Colonic mucosa (tissue), 4 donors: ENCODE measurements at places on chromosomes 7 and 10. TPM values are rescaled to one million over a fixed set of nuclear protein-coding genes. Genes with fewer than 3 reads are reported as not detected.

DNA sequence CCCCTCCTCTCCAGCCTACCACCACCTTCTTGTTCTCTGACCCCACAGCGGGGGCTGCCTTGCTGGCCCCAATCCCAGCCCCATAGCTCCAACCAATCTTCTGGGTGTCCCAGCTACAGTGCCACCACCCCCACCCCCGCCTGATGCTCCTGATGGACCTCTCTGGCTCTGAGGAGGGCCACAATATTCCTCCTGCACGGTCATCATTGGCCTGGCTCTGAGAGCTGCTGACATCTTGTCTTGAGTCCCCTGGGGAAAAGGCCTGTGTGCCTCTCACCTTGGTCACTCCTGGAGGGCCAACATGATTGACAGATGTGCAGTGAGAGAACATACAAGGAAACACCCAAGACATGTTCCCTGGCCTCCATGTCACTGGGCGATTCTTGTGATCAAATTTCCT is 7.6 kb downstream of the GDF2 start:
- peak overlapping the region; percentile 71 for H3K27ac ChIP-seq
- H3K27me3 ChIP-seq = no peaks in the 10 kb centered on the region

- H3K4me1 ChIP-seq = no peaks in the 10 kb centered on the region
- no peak overlapping the region for H3K27ac ChIP-seq
- H3K27me3 ChIP-seq = no peaks in the 10 kb centered on the region
- DNase-seq = no peak
- no peak overlapping the region for H3K4me3 ChIP-seq
Observed at GRCh38 chr10:27716521-27716920, 29.1 kb downstream of the MKX start.

- no peak overlapping the region for H3K27ac ChIP-seq
- H3K4me3 ChIP-seq = no peak overlapping the region
- no peaks in the 10 kb centered on the region for H3K4me1 ChIP-seq
Observed at GRCh38 chr10:80275135-80275498, 14.3 kb downstream of the MAT1A start.

Gene FGFBP3
- total RNA-seq = 1.1 TPM

GRCh38 chr7:26667514-26668133 is 196.8 kb downstream of the SKAP2 start:
- H3K36me3 ChIP-seq = no peaks in the 10 kb centered on the region
- no peak overlapping the region for H3K4me3 ChIP-seq
- H3K4me1 ChIP-seq = no peaks in the 10 kb centered on the region
- DNase-seq = peak; percentile 81
- H3K27me3 ChIP-seq = no peaks in the 10 kb centered on the region
- H3K27ac ChIP-seq = no peak overlapping the region

DNA sequence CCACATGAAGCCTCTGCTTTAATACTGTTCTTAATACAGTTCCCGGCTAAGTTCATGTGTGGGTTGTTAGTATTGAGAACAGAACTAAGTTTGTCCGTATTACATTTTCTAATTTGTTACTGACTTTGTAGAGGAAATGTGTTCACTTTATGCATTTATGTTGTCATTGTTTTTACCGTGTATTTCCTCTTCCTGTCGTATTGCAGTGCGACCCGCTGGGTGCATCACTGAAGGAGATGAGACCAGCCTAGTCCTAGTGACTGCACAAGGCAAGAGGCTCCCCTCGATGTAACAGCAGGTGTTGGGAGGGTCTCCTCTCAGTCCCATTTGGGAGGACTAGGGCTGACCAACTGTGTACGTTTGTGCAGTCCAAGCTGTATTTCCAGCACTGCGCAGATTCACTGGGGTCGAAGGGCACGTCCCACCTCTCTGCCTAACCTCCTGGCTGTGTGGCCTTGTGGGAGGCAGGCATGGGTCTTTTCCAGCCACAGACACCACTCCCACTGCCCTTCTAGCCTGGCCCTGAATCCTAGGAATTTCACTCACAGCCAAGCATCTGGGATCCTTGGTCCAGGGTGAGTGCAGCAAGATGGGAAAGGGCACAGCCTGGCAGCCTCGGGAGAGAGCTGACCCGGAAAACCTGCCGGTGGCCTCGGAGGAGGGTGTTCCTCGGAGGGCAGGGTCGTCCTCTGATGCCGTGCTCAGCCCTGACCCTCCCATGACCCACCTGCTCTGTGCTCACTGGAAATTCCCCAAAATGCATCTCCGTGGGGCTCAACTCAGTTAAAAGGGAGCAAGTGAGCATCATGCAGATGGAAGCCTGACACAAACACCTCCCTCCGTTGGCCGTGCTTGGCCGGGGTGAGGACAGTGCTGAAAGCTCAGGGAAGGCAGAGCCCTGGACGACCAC is 63.9 kb upstream of the FAM20C start:
- no peak for DNase-seq
- H3K4me1 ChIP-seq = no peaks in the 10 kb centered on the region
- H3K27ac ChIP-seq = no peak overlapping the region
- H3K4me3 ChIP-seq = no peak overlapping the region
- H3K36me3 ChIP-seq = no peaks in the 10 kb centered on the region
- no peaks in the 10 kb centered on the region for H3K27me3 ChIP-seq

DNA sequence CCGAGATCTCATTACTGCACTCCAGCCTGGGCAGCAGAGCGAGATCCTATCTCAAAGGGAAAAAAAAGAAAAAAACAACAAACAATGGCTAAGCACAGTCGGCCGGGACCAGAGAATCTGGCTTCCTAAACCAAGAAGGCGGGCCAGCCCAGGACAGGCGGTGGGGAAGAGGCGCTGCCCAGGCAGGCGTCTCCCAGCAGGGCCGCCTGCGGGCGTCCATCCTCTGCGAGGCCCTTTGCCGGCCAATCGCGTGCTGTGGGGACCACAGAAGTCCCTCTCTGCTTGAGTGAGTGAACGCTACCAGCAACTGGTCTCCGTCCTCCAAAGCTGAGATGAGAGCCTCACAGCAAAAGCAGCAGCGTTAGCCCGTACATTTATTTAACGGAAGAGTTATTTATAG is 14.7 kb upstream of the BMS1 start:
- no peak overlapping the region for H3K4me3 ChIP-seq
- no peak for DNase-seq
- H3K27me3 ChIP-seq = no peaks in the 10 kb centered on the region
- H3K27ac ChIP-seq = no peak overlapping the region
- H3K36me3 ChIP-seq = no peaks in the 10 kb centered on the region
- no peaks in the 10 kb centered on the region for H3K4me1 ChIP-seq

Gene INMT
- 6.0 TPM for total RNA-seq

Gene CYP26C1
- total RNA-seq = not detected

- no peak overlapping the region for H3K4me3 ChIP-seq
- no peak overlapping the region for H3K27ac ChIP-seq
- H3K36me3 ChIP-seq = no peaks in the 10 kb centered on the region
- no peaks in the 10 kb centered on the region for H3K27me3 ChIP-seq
- no peak for DNase-seq
Observed at GRCh38 chr7:14666304-14666703, 236.2 kb downstream of the DGKB start.

GRCh38 chr10:127115100-127115499 is 81.3 kb downstream of the INSYN2A start:
- no peaks in the 10 kb centered on the region for H3K4me1 ChIP-seq
- H3K36me3 ChIP-seq = no peaks in the 10 kb centered on the region
- no peak overlapping the region for H3K27ac ChIP-seq
- H3K27me3 ChIP-seq = no peaks in the 10 kb centered on the region
- H3K4me3 ChIP-seq = no peak overlapping the region
